ENCODE measurements at places on chromosomes 16 and 17.

GRCh38 chr17:79829004-79829403 is 10.2 kb downstream of the CBX4 start:
- no peak for DNase-seq

GRCh38 chr17:73439597-73439996 is 127.8 kb upstream of the CDC42EP4 start:
- no peak for DNase-seq

DNA sequence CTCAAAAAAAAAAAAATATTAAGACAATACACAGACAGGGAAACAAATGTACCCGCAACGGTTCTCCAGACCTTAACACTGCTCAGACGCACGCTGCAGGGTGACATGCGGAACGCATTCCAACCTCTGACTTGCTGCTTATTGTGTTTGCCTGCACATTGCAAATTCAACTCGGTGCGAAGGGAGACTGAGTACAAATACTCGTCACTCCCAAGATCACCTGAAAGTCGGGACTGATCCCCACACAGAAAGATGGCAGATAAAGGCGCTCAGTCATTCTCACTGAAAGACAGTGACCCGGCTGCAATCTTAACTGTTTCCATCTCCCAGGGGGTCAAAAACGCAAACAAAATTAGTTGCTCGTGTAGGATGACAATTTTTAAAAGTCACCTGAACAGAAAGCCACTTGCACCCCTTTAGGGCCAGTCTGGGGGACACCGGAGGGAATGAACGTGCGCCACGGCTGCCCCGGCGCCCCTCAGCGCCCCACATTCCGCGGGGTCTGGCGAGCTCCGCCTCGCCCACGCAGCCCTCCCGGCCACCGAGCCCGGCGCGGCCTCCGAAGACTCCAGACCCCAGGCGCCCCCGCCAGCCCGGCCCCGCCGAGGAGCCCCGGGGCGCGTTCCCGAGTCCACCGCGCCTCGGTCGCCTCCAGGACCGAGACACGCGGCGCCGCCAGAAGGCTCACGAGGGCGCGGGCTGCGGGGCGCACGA is 589 bp downstream of the CLCN7 start:
- DNase-seq = no peak

DNA sequence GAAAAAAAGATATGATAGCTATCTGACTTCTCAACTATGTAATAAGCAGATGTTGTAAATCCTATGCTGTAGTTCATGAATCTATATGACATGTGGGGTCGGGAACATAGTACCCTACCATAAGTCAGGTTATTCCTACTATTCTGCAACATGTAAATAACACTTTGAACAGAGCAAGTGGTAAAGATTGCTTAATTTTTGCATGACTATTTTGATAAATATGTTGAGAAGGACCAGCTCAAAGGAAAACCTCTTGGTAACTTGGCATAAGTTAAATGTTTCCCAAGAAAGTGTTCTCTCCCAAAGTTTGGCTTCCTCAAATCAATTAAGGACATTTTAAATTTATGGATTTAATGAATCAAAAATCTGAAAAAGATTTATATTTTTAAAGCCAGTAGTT is 62.1 kb downstream of the ABHD15 start:
- no peak for DNase-seq

GRCh38 chr17:306116-306515 is 46.5 kb downstream of the RPH3AL start:
- no peak for DNase-seq

- DNase-seq = no peak
These were observed 47.0 kb downstream of the SLC7A5 start for GRCh38 chr16:87822108-87822970.

DNA sequence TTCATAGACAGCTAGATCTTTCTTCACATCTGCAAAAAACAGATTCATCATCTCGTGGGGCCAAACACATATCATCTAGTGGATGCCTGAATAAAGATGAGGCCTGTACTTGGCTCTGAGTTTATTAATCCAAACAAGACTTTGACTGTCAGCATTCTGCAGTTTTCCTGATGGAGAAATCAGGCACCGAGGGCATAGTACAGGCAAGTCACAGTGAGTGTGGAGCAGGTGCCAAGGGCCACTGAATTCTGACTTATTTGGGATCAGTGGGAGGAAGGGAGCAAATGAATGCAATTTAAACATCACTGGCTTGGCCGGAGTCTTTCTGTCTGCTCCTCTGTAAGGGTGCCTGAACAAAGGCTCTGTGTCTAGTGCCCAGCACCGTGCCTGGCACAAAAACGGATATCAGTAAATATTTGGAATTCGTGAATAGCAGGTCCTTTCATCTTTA is 975 bp downstream of the CFAP20 start:
- DNase-seq = no peak

DNA sequence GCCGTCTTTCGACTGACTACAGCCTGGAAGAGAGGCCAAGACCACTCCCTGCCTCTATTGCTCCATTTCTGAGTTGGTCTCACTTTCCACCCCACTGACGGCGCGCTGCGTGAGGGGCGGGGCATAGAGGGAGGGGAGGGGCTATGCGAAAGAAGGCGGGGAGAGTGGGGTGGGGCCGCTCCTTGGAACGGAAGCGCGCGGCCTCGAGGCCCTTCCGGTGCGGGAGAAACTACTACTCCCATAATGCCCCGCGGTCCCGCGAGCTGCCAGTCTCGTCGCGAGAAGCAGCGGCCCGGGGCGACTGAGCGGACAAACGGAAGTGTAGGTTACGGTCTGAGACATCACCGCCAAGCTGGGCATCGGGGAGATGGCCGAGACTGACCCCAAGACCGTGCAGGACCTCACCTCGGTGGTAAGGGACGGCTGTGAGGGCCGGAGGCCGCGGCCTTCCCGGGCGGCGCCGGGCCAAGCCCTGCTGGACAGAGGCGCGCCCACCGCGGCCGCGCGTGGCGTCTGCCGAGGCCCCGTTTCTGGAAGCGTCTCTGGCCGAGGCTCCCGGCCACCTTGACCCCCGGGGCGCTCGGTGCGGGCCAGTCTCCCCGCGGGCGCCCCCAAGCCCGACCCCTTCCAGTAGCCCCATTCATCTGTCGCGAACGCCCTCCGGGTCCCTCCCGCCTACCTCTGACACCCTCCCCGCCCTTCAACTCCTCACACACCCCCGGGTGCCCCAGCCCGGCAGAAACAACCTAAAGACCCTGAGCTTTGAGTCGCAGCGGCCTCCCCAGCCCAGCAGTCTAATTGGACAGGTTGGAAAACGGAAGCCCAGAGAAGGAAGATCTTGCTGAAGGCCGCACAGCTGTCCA is at the start of gene HSBP1:
Gene HSBP1 (plus strand): TSS at position 269 of the 863 bp plus-strand sequence. CDS start 99 bp downstream, at position 368.
- peak; percentile 94 for DNase-seq

DNA sequence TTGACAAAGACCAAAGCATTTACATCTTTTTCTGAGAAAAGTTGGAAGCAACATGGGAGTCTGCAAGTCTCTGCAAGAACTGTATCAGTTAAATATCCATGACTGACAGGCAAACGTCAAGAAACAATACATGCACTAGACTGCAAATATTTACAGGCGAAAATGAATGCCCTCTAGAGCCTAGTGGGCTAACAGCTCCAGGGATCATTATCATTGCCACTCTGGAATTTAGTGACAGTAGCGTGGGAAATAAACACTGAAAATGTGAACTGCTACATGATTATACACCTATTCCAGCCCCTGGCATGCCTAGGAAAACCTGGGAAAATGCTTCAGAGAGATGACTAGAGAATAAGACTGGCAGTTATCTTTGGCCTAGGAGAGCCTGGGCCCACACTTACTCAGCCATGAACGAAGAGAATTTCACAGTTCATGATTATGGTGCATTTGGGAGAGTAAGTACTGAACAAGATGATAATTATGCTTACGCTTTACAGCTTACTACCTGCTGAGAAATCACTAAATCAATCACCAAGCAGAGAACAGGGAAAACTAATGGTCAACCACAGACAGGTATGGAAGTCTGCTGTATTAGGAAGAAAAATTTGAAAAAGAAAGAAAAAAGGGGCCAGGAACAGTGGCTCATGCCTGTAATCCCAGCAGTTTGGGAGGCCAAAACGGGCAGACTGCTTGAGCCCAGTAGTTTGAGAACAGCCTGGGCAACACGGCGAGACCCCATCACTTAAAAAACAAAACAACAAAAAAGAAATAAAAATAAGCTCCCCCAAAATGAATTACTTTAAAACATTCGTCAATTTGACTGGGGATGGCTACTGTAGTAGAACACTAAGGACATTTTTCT is 66.6 kb upstream of the CLEC18B start:
- DNase-seq = no peak

DNA sequence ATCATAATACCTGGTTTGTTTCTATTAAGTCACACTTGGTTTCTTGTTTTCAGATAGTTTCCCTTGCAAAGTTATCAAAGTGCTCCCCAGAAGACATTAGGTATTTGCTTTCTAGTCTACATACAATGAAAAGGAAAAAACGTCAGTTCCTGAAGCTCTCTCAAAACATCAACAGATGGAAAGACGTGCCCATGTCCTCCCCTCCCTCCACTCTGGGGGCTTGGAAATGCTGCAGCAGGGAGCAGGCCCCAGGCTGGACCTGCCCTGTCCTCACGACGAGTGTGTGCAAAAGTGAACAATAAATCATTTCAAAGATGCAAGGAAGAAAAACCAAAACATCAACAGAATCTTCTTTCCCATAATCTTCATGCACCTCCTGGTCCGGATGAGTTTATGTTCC is 118.5 kb downstream of the USP22 start:
- DNase-seq = no peak

GRCh38 chr17:64152428-64153125 is 22.6 kb upstream of the ERN1 start:
- DNase-seq = no peak

DNA sequence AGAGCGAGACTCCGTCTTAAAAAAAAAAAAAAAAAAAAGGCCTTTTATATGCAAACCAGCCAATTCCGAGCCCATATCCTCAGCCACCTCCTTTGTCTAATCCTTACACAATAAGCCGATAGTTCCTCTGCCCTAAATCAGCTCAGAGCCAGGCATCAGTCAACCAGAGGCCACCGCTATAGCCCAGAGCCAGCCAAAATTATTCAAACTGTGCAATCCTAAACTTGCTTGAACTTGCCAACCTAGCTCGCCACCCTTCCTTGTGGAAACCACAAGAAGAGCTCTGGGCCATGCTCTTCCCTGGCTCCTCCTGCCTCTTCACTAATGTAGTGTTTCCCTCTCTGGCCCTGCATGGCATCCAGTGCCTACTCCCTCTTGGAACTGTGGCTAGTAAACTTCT is 17.7 kb downstream of the ITGAL start:
- DNase-seq = no peak

DNA sequence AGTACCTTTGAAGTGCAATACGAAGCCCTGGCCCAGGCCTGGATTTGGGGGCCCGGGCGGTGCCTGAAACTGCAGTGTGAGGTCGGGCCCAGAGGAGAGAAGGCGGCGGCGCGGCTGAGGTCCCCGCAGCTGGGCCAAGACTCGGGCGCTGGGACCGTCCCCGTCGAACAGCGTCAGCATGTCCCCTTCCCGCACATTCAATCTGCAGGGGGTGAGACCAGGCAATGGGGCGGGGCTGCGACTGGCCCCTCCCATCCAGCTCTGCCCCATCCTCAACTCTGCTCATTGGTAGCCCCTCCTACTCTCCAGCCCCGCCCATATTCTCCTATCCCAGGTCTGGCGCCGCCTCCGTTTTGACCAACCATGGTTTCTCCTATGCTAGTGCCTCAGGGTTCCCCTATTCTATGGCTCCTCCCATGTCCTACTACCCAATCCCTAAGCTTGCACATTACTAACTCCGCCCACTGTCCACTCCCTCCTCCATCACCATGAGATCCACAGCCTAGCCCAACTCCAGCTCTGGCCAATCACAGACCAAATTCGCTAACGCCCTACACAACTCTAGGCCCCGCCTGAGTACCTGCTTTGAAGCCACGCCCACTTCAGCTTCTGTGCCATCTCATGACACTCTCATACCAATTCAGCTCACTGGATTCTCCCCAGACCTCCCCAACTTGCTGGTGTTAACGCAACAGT is 14.4 kb upstream of the CDIPT start:
- peak; percentile 59 for DNase-seq

- DNase-seq = no peak
These were observed 110.2 kb upstream of the ZNF750 start for GRCh38 chr17:82949984-82950383.

GRCh38 chr17:74641224-74641957 is 17.9 kb upstream of the CD300E start:
- no peak for DNase-seq

- no peak for DNase-seq
These were observed 251.7 kb upstream of the SALL1 start for GRCh38 chr16:51402785-51403184.

DNA sequence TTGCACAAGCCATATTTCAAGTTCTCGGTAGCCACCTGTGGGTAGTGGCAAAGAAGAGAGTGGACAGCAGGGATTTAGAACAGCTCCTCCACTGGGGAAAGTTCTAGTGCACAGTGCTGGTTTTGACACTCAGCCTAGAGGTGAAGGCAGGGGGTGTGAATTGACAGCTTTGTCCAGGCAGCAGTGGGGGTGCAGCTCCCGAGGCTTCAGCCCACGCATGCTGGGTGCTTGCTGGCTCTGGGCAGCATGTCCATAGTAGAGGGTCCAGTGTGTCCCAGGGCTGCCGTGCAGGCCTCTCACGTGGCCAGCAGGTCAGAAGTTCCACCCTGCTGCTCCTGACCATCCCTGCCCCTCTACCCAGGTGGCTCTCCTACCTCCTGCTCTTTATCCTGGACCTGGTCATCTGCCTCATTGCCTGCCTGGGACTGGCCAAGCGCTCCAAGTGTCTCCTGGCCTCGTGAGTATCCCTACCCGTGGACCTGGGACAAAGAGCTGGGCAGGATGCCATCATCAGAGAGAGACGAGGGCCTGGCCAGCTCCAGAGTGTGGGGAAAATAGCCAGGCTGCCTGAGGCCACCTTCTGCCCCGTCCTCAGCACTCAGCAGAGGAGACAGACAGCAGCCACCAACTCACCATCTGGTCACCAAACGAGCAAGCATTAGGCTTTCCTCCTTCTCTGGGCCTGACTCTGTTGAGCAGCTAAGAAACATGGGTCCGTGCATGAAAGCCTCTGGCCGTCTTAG is 29.8 kb downstream of the TTYH2 start:
- DNase-seq = no peak

DNA sequence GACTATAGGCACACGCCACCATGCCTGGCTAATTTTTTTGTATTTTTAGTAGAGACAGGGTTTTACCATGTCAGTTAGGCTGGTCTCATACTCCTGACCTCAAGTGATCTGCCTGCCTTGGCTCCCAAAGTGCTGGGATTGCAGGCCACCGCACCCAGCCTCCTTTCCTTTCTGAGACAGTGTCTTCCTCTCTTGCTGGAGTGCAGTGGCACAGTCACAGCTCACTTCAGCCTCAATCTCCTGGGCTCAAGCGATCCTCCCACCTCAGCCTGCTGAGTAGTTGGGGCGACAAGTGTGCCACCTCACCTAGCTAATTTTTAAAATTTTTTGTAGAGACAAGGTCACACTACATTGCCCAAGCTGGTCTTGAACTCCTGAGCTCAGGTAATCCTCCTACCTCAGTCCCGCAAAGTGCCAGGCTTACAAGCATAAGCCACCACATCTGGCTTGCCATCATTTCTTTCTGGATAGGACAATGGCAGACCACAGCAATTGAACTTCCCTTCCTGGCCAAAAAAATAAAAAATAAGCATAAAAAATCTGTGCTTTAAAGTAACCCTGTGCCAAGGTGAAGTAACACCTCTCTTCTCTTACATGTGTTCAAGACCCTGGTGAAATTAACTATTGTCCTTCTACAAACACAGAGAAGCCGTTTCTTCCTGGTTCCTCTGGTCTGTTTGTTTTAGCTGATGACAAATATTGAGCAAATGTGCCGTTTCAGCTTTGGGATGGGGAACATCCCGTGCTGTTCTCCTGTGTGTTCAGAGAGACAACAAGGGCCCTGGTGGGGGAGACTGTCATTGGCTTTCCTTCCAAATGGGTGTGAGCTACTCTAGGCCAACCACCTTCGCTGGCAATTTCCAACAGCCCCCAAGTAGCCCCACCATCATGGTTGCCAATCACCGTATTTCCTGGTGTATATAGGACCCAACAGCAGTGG is 60.2 kb downstream of the EMP2 start:
- no peak for DNase-seq
